Left lung (tissue), 14 donors: ENCODE measurements at places on chromosomes 5 and 9. TPM values are rescaled to one million over a fixed set of nuclear protein-coding genes. Genes with fewer than 3 reads are reported as not detected.

DNA sequence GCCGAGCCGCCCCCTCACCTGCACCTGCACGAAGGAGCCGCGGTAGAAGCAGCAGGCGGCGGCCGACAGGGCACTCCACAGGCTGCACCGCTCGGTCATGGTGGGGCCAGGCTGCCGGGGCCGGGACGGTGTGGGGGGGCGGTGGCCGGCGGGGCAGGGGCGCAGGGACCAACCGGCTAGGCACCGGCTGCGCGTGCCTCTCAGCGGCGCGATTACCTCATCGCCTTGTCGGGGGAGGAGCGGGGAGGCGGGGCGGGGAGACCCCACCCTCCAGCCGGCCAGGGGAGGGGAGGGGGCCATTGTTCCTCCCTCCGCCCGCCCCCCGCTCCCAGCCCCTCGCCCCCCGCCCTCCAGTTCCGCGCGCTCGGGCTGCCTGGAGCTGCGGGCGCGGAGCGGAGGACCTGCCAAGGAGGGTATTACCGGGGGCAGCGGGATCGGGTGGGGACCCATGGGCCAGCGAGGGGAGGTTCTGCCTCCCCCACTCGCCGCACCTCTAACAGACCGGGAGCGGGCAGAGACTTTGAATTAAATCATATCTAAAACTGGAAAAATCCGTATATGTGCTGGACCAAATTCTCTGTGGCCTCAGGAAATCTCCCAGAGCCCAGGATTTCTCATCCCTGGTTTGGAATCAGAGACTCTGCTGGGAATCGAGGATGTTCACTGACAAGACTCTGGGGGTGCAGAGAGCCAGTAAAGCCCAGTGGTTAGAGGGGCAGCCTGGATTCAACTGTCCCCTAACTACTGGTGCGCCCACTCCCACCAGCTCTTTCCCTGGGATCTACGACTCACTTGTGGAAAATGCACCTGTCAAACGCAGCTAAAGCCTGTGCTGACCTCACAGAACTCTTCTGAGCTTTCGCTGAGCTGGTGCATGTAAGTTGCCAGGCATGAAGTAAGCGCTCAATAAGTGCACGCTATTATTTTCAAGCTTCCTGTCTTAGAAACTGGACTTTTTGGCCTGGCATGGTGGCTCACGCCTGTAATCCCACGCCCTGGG, 20.3 kb upstream of the TOR2A start:
- no peak for DNase-seq

DNA sequence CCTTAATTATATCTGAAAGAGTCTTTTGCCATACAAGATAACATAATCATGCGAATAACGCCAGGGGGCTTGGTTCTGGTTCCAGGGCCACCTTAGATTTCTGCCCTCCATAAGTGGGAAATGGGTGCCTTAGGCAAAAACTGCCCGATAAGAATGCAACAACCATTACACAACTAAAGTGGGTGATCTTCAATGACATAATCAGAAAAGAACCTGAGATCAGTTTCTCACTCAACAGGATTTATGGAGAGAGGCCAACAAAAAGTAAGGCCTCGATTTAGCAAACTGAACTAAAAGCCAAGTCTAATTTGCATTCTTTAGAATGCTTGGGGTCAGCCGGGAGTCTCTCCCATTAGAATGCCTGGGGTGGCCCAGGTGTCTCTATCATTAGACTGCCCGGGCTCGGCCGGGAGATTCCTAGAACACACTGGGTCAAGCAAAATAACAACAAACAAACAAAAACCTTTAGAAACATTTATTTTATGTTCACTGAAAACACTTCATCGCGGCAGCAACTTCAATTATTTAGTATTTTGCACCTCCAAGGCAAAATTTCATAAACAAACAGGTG, 194.8 kb downstream of the AUH start:
- DNase-seq = no peak

- no peak for DNase-seq
Measured at GRCh38 chr5:97443740-97444139, 260.7 kb upstream of the RIOK2 start.

DNA sequence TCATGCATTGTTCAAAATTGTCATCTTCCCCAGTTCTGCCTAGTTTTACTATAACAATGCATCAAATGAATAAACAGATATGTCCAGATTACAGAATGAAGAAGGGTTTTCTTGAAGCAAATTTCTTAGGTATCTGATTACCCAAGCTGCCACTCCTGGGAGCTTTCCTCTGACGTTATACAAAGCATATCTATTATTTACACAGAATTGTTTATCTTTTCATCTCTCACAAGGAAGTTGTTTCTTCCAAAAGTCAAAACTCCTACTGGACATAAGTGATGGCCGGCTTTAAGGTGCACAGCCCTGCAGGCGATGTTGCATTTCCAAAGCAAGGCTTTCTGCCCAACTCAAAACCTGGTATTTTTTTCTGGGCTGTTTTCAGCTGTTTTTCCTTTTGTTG, 73.4 kb upstream of the ANKH start:
- DNase-seq = no peak

DNA sequence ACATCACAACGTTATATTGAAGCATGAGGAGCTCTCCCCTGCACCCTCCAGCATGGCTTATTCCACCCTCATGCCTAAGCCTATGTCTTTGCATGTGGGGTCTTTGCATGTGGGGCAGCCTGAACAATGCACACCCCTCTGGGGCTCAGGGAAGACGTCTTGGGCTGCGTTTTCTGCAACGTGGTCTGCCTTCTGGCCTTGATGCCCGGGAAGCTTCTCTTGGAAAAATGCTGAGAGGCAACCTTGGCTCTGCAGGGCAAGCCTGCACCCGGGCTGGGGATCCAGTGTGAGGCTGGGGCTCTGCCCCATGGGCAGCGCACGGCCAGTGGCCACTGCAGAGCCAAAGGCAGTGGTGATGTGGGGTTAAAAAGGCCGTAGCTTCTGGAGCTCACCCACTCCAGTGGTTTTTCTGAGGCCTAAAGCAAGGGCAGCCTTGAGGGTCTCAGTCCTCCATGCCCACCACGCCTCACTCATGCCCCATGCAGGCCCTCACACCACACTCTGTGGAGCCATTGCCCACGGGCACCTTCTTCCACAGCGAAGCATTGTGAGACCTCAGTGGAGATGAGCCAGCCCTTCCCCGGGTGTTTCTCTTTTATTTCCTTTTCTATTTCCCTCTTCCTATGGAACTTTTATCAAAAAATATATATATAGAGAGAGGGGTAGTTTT, 112.2 kb downstream of the MRPL36 start:
- no peak for DNase-seq

- no peak for DNase-seq
Measured at GRCh38 chr5:149117970-149118369, 23.3 kb upstream of the ABLIM3 start.

DNA sequence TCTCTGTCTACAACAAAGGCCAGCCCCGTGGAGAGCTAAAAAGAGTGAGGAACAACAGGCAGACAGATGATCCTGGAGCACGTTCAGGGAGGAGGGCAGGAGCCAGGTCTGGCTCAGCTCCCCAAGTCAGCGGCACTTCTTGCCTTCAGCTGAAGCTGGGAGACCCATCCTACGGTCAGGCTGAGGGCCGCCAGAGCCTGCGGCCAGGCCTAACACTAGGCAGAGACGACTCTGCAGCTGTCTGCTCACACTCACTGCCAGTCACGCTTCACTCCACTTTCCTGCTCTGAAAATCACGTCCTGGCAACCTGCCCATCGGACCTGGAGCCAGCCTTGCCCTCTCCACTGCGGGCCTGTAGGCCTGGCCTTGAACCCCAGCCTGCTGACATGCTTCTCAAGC, 160.9 kb upstream of the LHFPL2 start:
- DNase-seq = no peak

DNA sequence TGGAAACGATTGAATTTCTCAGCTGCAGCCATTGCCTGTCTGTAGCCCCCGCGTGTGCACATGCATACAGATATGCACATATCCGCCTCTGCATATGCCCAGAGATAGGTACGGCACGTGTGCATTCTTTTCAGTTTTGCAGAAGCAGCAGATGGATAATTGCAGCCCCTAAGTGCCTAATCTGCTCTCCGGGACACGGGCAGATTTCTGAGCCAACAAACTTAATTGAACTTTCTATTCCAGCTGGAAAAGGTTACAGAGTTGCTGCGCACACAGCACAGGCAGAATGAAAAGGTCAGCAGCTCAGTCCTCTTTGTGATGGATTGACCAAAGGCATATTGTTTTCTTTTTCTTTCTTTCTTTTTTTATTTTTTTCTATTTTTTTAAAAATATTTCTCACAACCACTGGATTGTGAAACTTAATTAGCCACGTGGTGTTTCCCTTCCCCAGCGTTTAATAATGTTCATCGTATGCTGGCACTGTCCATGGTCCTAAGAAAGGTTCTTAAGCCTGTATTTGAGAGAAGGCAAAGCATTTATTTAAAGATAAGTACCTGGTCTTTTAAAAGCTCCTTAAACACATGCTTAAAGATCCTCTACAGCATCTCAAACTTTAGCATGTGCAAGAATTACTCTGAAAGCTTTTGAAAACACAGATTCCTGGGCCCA, 270.2 kb upstream of the BRINP1 start:
- DNase-seq = peak; percentile 11

GRCh38 chr5:148290271-148291195, 21.7 kb upstream of the SPINK7 start:
- peak; percentile 4 for DNase-seq

GRCh38 chr9:113620377-113621161, 157.0 kb downstream of the RGS3 start:
- no peak for DNase-seq

The DMAC1 gene
- polyA plus RNA-seq = 65.0 TPM
